ENCODE measurements at places on chromosomes 4 and X.
A peak's percentile ranks its signal among the peaks of the same experiment; 100 is the strongest.

GRCh38 chr4:76931087-76931486 lies 18.5 kb upstream of the SEPTIN11 start:
- no peak for DNase-seq

- no peak for DNase-seq
Observed at GRCh38 chr4:127484117-127484516, 148.6 kb upstream of the INTU start.

- peak; percentile 44 for DNase-seq
Observed at GRCh38 chrX:68146054-68146453, 287.2 kb downstream of the OPHN1 start.

DNA sequence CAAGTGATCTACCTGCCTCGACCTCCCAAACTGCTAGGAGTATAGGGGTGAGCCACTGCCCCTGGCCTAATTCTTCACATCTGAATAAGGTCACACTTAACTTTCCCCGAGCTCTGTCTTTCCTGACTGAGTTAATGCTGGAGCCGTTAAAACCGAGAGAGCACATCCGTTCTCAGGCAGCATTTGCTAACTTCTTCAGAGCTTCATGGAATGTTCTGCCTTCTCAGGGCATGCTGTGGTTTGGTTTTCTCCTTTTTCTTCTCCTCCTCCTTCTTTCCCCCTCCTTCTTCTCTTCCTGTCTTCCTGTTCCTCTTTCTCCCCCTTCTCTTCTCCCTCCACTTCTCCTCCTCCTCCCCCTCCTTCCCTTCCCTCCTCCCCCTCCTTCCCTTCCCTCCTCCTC lies 119.9 kb downstream of the ASMT start:
- DNase-seq = no peak

- peak; percentile 36 for DNase-seq
Observed at GRCh38 chrX:104310090-104310489, 55.4 kb upstream of the ESX1 start.

DNA sequence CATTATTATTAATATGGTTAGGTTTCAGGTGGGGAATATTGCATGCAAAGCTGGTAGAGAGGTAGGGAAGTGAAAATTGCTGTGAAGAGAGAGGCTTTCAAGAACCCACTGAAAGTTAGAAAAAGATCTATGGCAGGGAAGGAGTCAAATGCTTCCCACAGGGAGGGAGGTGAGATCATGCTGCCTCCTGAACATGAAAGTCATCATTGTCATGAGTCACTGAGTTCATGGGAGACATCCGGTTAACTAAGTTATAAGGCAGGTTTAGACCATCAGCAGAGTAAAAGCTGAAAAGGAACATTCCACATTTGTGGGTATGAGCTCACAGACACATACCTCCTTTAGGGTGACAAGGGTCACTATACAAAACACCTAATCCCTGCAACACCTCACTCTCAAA lies 16.2 kb downstream of the GATB start:
- no peak for DNase-seq

- DNase-seq = no peak
Observed at GRCh38 chr4:76641351-76641750, 206.3 kb downstream of the SHROOM3 start.

All from eye (tissue), 1 donor.